ENCODE measurements at places on chromosomes 13 and 19. TPM values are rescaled to one million over a fixed set of nuclear protein-coding genes. Genes with fewer than 3 reads are reported as not detected.

Gene C5AR2
- total RNA-seq = not detected

Gene WDR62
- total RNA-seq = 19.8 TPM

Gene SHISA2
- 43.1 TPM for total RNA-seq

Gene NDFIP2
- 55.7 TPM for total RNA-seq

Gene GAPDHS
- not detected for total RNA-seq

Gene KLF1
- not detected for total RNA-seq

Gene SULT2A1
- not detected for total RNA-seq

Gene GNG7
- not detected for total RNA-seq

- no peak for DNase-seq
Measured at GRCh38 chr13:97133955-97134354, 88.2 kb upstream of the MBNL2 start.

GRCh38 chr13:20182231-20182846 lies 10.4 kb downstream of the GJB2 start:
- peak; percentile 86 for DNase-seq

DNA sequence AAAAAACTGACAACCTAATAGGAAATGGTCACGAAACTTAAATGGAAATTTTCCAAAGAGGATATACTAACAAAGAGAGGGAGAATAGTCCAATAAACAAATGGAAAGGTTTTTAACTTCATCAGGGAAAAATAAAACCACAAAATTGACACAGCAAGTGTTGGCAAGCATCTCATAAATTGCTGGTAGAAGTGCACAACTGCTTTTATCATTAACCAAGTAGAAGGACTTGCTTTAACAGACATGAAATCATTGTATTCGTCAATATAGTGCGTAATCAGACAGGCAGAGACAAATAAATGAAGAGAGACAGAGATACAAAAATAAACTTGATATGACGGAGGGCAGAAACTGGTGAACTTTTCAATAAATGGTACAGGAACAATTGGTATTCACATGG lies 7.4 kb downstream of the TGDS start:
- no peak for DNase-seq

GRCh38 chr19:4908360-4908759 lies 941 bp upstream of the UHRF1 start:
- DNase-seq = peak; percentile 78

DNA sequence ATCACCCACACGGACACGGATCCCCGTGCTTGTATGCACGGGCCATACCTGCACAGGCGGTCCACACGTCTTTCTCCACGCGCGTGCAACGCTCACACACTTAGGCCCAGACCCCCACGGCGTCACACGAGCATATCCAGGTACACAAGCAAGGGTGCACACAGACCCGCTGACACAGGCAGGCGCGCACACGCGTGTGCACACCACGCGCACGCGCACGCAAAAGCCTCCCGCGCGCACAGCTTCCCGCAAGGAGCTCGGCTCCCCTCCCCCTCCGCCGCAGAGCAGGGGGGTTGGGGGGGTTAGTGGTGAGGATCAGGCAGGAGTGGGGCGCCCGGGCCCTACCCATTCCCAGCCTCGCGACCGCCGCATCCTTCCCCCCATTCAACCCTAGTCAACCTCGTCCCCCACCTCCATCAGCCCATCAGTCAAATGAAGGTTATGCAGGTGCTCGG lies 407 bp downstream of the RAB3A start:
- DNase-seq = peak; percentile 30

DNA sequence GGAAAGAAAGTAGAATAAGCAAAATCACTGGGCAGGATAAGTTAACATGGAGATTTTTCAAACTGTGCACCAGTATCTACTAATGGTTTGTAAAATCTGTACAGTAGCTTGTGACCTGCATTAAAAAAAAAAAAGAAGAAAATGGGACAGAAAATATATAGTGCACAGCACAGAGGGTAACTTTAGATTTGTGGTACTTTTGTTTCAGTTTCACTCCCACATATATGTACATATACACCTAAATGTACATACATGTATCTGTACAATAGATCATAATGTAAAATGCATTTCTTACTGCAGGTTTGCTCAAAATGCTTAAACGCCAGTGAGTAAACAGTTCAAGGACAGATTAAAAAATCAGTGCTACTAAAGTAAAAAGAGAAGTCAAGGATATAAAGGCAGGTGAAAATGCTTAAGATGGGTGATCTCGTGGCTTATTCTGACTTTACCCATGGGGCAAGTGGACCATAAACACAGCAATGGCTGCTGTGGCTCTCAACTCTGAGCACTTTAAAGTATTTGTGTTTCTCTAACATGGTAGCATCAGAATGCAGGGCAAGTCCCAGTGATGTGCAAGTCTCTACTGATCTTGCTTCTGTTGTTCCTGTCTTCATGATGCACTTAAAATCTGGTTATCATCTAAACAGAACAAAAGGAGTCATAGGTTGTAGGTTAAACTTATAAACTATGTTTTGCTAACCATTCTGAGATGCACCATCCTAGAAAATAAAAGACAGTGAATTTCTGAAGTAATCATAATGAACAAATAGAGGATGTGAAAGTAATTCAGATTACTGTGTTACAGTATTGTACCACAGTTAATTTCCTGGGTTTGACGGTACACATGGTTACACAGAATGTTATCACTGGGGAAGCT lies 112.3 kb downstream of the MIPEP start:
- DNase-seq = no peak

DNA sequence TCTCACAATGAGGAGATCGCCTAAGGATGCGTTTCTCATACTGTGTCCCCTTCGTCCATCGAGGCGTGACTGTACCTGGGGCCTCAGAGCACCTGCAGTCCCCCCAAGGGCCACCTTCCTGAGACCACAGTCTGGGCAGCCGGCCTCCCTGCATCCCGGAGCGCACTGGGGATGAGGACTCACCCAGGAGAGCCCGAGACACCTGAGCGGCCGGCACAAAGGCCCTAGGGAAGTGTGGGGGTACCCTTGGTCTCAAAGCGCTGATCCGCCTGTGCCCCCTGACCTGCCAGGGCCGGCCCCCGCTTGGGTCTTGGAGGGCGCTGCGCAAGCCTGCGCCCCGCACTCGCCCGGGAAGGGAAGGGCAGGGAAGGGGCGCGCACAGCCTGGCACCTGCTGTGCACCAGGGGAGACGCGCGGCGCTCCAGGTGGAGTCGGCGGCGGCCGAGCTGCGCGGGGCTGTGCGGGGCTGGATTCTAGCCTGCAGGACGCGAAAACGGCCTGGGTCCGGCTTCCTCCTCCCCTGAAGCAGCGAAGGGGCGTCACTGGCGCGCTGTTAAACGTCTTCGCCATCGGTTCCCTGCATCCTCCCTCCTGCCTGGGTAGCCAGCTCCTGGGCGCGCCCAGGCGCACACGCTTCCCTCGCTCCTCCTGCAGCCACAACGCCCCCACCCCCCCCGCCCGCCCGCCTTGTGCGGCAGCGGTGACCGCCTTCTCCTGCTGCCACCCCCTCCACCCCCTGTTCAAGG lies 13.6 kb upstream of the USP29 start:
- no peak for DNase-seq

DNA sequence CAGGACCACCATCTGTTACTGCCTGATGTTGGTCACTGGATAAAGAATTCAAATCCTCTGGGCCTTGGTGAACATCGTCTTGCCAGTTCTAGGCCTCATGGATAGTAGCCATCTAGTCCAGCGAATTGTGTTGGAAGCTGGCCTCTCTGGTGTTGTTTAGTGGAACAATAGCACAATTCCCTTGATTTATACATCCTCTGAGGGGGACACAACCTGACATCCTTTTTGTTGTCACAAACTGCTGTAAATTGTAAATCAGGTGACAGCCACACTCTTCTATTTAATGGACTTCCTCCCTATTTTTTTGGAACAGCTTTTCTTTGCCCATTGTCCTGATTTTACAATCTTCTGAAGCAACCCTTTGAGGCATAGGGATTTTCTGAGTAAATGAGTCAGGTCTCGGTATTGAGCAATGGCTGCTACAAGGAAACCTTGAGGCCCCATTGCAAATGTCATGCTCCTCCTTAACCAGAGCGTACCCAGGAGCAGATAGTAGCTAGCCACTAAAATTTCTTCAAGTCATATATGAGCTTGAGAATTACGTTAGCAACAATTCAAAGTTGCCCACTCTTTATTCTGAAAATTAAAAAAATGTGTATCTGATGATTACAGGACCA lies 263.3 kb downstream of the COG6 start:
- no peak for DNase-seq

DNA sequence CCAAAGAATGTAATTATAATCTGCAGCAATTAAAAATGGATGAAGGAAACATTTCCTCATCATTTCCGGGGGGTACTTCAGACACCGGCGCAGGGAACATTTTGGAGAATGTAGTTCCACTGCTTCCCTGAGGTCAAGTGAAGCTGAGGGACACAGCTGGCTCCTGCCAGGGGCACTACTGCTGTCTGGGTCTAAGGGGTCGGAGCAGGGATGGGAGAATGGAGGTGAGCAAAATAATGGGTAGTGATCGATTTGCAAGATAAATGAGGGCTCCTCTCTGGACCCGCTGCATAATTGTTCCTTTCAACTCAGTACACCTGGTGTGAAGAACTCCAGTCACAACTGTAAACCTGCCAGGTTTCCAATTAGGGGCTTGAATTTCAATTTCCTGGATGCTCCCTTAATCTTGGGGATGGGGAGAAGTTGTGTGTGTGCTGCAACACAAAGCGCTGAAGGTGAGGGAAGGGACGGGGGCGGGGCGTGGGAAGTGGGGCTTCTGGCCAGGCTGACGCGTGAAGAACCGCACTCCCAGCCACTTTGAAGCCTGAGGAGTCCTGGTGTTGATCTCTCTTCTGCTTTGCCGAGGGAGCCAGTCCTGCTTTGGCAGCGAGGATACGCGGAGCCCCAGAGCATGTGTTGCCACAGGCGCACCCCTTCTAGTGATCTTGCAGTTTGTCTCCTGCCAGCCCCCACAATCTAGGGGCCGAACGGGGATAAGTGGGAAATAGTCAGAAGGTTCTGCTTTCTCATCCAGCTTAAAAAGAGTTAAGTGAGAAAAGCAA lies 57.9 kb upstream of the PCDH8 start:
- DNase-seq = no peak

GRCh38 chr13:46721054-46721453 lies 75.9 kb downstream of the ESD start:
- peak; percentile 27 for DNase-seq

DNA sequence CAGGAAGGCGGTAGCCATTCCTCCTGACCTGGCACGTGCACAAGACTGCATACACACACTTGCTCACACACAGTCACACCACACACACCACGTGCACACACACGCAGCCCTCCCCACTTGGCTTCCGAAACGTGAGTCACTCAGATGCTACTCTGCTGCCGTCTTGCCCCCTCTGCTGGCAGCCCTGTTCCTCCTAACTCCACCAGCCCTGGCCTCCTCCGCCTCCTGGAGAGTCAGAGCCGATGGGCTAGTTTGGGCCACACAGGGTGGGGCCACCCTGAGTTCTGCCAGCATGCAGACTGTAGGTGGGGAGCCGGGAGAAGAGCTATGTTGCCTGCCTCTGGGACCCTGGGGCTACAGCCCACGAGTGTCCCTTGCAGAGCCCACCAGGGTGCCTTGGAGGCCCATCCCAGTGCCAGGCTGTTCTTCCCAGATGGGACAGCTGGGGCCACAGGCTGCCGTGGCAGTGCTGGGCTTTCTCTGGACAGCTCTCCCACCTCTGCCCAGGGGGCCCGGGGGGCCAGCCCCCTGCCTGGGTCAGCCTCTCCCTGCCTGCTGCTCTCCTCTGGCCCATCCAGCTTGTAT lies 12.1 kb downstream of the PIN1 start:
- DNase-seq = no peak

DNA sequence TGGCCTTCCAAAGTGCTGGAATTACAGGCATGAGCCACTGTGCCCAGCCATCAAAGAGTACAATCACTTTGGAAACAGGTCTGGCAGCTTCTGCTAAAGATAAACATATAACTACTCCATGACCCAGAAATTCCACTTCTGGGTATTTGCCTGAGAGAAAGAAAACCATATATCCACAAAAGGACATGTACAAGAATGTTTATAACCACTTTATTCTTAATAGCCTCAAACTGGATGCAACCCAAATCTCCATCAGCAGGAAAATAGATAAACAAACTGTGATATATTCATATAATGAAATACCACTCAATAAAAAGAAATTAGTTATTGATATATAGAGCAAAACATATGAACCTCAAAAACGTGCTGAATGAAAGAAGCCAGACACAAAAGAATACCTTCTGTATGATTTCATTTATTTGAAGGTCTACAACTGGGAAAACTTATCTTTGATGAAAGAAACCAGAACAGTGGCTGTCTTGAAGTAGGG lies 40.5 kb downstream of the TEX26 start:
- no peak for DNase-seq

DNA sequence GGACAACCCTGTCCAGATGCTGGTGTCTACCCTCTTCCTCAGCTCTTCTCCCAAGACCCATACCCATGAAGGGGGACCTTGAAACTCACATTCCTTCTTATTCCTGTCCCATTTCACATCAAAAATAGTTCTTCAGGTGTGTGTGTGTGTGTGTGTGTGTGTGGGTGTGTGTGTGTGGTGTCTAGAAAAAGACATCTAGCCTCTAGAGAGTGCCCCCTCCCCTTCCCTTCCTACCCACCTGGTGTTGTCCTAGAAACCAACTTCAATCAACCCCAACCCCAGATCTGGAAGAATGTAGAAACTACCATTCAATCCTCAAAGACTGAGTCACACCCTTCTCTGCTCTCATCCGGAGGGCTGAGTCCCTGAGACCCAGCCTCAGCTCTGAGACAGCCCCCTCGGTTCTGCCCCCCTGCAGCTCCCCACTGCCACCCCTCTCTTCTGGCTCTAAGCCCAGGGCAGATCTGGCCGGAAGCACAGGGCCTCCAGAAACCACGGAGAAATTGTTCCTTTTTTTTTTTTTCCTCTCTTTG lies 3.5 kb downstream of the KCNN4 start:
- DNase-seq = peak; percentile 59

DNA sequence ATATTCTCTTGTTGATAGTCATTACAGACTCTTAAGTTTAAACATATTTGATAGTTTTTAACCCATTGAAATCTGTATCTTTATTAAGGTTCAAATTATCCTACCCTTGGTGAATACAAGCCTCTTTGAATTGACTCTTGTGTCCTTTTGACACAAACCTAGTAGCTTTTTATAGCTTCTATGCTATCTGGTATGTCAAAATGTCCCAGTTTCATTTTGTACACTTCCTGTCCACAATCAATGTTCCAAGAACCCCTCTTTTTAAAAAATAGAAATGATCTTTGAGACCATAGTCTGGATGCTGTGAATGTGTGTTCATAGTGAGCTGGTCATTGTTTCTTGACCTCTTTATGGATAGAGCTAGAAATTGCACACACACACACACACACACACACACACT lies 39.2 kb upstream of the FGF14 start:
- DNase-seq = no peak

All from SJCRH30 (cell line).